ENCODE measurements at places on chromosomes 1 and 21.

GRCh38 chr1:51564124-51564523, 45.1 kb upstream of the EPS15 start:
- no peak for DNase-seq

GRCh38 chr1:198273748-198274295, 117.0 kb downstream of the NEK7 start:
- no peak for DNase-seq

DNA sequence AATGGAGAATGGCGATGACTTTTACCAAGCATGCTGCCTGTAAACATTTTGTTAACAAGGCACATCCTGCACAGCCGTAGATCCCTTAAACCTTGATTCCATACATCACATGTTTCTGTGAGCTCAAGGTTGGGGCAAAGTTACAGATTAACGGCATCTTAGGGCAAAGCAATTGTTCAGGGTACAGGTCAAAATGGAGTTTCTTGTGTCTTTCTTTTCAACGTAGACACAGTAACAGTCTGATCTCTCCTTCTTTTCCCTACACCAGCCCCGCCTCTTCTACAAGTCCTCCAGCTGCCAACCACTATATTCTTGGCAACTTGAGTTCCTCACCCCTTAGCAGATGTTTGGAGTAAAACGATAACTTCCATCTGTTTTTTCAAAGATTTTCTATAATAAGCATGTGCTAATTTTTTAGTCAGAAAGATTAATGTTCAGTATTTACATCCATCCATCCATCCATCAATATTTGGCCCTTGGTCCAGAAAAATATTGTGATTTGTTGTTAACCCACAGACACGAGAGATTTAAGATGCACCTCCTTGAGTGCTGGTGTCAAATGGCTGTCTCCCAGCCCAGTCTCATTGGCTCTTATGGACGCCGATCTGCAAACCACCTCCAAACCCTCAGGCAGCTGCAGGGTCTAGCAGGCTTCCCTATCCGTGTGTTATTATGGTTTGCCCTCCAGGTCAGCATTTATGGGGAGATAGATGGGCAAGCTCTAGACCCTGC, 3.8 kb downstream of the DNALI1 start:
- no peak for DNase-seq

DNA sequence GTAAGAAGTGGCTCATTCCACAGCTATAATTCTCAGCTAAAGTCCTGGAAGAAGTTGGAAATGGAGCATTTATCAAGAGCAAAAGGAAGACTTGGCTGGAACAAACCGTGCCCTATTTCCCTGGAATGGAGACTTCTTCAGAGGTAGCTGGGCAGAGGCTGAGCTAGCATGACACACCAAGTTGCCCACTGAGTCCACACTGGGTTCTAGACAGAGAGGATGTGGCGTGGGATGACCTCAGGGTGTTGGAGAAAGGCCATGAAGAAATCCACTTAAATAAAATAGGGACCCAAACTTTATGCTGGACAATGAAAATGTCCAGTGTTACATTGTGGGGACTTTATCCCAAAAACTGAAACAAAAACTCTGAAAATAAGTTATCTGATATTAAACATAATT, 116.2 kb downstream of the KCNJ6 start:
- DNase-seq: no peak

DNA sequence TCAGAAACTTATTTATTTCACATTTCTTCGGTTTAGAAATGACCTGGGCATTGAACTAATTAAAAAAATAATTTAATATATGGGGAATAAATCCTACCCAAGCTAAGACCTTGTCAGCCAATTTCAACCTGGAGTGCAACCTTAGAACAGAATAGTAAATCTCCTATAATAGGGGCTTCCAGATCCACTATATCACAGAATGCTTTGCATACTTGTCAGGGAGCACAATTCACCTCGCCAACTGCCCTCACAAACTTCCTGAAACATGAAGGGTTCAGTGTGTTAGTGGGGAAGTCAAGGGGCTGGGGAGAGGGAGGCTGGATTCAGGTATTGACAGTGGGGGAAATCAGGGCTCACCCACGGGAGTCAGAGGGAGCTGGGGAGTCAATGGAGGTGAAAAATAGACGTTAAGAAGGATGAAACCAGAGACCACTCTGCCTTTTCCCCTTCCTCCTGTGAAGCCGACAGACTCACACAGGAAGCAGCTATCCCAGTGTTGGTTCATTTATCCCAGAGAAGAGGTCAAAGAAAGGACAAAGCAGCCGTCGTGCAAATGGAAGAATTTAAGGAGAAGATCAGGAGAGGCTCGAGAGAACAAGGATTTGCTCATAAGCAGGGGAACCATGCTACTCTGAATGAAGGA, 453.3 kb downstream of the NUF2 start:
- no peak for DNase-seq

- peak; percentile 52 for DNase-seq
Measured at GRCh38 chr1:95660736-95661135, 426.7 kb downstream of the RWDD3 start.

- DNase-seq: no peak
Measured at GRCh38 chr1:39895731-39896480, 5.8 kb downstream of the MYCL start.

Measured in foreskin melanocyte (primary cell).